Kidney epithelial cell (primary cell): ENCODE measurements at places on chromosomes 5 and 9.

- no peak for DNase-seq
Measured at GRCh38 chr5:138705567-138705966, 47.7 kb upstream of the CTNNA1 start.

GRCh38 chr9:108967916-108968315 lies 33.7 kb downstream of the ABITRAM start:
- DNase-seq, result no peak

DNA sequence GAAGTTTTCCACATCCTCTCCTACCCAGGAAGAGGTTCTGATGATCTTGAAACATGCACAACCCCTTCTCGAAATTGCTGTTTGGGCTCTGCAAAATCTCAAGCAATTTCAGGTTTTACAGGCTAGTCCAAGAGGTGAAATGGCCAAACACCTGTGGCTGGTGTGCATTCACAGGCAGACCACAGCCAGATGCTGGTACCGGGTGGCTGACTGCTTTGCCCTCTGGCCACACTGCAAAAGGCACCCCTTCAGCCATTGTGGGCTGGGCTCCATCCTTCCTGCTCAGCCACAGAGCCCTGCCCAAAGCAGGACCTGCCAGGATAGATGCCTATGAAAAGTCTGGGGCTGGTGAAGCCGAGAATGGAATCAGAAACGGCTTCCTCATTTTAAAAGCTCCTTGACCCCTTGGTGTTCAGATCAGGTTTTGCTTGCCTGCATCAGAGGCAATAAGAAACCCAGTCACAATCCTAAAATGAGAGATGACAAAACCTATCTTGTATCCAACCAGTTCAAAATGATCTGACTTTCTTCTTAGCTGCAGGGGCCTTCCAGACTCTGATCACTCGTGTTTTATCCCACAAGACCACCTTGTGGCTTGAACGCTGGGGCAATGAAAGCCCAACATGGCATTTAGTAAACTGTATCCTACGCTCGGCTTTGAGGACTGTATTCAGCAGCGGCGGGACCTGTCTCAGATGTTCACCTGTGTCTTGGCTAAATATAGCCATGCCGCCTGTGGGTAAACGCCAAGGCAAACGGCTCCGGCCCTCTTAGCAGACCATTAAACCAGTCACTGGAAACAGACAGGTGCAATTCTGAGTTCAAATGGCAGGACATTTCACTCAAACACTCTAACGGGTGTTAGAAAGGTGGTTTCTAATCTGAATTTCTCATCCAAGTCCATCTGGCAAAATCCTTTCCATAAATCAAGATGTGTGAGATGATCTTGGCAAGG lies 49.6 kb downstream of the EPB41L4B start:
- no peak for DNase-seq

- DNase-seq, result no peak
Measured at GRCh38 chr9:29208670-29209069, 1635.4 kb upstream of the C9orf72 start.

GRCh38 chr9:477193-477592 lies 262.5 kb downstream of the DOCK8 start:
- DNase-seq, result no peak

GRCh38 chr9:99374793-99375192 lies 152.7 kb downstream of the SEC61B start:
- DNase-seq, result no peak

DNA sequence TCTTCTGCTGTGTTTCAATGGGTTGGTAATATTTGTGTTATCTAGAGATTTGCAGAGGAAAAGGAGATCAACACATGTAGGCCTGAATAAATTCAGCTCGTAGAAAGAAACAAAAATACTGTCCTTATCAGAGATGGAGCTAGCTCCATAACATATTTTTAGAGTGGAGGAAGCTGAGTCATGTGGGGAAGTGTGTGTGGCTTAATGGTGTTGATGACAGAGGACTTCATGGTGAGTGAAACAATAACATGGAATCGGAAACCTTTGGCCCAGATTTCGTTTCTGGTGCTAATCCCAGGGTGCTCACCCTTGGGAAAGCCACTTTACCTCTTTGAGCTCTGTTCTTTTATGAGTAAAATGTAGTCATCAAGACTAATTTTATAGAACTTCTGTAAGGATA lies 825.0 kb downstream of the TLR4 start:
- DNase-seq, result no peak

DNA sequence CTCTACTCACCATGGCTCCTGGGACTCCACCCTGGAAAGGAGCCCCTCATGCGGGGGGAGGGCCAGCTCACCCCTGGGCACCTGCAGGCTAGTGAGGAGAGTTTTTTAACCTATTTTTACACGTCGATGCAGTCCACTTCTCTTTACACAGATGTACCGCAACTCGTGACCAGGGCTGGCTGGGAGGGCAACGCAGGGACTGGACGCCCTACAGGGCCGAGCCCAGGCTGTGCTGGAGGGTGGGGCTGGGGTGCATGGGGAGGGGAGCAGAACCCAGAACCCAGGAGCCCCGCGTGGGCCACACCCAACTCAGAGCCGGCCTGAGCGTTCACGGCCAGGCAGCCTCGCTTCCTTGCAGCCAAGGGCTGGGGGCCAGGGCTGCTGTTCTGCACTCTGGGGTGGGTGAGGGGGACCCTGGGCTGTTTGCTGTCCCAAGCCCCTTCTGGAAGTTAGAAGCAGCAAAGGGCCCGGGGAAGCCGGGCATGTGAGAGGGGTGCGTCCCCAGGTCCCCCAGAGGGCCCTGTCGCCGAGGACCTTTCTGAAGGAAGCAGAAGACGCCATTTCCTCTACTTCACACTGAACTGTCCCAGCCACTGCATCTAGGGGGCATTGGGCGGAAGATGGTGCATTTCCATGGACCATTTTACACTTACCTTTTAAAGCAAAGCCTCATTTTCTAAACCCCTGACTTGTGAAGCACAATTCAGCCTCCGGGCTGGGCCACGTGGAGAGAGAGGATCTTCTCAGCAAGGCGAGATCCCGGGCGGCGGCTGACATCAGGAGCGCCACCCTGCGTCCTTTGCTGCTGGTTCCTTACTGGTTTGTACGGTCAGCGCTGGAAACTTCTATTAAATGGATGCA lies 90.5 kb downstream of the KCNT1 start:
- no peak for DNase-seq

GRCh38 chr5:32503261-32503660 lies 58.7 kb upstream of the ZFR start:
- DNase-seq, result no peak

DNA sequence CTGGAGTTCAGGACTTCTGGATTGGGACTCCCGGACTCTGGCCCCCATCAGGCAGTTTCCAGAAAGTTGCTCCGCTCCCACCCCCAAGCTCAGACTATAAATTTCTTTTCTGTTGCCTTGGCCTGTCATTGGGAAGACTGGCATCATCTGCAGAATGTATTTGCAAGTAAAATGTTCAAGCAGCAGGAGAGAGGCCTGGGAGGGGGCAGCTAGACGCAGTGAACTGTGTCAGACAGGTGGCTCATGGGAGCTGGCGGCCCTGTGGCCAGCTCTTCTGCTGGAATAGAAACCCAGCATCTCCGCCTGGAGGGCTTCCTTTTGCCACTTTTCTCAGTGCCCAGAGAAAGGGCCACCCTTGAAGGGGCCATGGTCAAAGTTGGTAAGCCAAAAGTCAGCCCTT lies 16.0 kb downstream of the INSYN2B start:
- no peak for DNase-seq

- DNase-seq, result no peak
Measured at GRCh38 chr9:4946937-4947336, 38.1 kb upstream of the JAK2 start.

DNA sequence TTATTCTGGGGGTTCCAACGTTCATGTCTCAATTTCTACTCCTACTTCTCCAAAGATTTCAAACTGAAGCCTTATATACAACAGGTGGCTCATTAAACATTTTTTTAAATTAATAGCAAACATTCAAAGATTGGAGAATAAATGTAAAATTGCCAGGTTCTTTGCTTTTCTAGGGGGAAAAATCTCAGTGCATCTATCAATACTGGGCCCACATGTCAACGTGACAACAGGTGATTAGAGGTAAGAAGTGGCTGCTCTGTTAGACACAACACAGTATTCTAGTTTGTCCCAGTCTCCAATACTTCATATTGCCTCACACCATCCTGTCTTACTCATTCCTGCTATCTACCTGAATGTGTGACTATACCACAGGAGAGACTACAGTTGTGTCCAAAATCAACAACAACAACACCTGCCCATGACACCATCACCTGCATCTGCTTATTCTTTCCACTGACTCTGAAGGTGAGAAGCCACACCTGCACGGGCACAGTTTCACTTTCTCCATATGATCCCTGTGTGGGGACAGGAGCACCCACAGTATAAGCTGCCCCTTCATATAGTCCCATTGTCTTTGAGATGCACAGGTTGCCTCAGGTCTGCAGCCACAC lies 110.2 kb downstream of the LHFPL2 start:
- no peak for DNase-seq

DNA sequence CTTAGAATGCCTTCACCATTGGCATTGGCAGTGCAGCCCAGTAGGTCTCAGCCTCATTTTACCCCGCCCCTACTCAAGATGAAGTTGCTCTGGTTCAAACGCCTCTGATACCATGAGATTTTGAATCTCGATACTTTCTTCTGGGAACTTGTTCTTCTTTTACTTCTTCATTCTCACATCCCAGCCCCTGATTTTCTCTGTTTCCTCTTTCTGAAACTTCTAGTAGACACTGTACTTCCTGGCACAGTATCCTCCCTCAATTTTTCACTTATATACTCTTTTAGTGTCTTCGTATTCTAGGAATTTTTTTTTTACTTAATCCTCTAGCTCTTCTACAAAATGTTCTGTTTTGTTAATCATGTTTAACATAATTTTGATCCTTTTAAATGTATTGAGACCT lies 13.1 kb upstream of the ZNF79 start:
- DNase-seq, result no peak

GRCh38 chr9:134636149-134636507 lies 5.5 kb upstream of the COL5A1 start:
- DNase-seq, result no peak

DNA sequence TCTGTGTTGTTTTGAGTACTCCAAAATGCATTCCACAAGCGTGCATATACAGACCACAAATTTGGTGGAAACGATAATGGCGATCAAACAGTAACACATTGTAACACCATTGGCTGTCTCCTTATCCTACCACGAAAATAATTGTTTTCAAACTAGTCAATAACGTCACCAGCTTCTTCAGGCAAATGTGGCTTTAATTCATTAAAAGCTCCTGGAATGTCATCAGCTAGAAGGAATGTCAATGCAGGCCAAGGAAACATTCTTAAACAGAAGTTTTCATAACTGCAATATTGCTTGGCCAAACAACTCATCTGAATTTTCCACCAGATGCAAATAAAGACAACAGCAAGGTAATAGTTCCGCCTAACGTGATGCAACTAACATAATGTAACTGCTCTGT lies 71.6 kb upstream of the XPA start:
- no peak for DNase-seq

DNA sequence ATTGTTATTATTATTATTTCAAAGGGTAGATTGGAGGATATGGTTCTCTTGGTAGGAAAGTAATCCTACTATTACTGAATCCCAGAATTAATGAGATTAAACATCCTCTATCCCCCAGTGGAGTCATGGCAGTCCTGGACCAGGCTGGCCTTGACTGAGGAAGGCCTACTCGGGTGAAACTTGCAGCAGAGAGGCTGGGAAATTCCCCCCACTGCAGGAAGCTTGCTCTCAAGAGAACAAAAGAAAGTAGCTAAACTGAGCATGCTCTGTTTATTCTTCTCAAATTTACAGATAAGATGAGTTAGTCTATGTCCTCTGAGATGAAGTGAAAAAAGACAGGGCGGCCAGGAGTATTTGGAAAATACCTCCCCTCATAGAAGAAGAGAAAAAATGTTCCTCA lies 233.9 kb upstream of the RPS23 start:
- DNase-seq, result no peak

- no peak for DNase-seq
Measured at GRCh38 chr5:45578270-45578669, 117.9 kb downstream of the HCN1 start.

DNA sequence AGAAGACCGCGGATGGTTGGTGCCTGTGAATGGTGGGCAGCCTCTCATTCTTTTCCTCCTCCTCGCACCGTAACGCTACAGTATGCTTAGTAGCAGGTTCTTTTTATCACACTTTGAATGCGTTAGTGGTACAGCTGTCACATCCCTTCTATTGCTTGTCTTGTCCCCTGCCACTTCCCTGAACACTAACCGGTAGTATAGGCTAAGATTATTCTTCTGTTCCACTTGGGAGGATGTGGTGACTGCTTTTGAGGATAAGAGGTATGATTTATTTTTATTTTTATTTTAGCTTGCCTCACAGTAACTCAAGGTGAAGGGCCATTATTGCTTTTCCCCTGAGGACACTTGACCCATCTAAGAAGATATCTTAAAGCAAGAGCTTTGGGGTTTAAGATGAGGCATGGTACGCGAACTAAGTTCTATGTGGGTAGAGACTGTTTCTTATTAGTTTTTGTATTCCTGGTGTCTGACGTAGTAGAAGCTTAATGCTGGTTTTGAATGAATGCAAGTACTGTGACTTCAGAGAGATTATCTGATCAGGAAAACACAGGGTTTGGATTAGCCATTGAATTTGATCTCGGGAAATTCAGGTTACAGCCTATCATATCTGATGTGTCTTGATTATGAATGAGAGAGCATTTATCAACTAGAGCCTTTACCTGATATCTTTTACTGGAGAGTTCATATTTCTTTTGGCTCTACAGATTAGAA lies 951 bp downstream of the UNC13B start:
- no peak for DNase-seq

GRCh38 chr5:142391058-142391845 lies 66.4 kb upstream of the SPRY4 start:
- DNase-seq, result no peak

DNA sequence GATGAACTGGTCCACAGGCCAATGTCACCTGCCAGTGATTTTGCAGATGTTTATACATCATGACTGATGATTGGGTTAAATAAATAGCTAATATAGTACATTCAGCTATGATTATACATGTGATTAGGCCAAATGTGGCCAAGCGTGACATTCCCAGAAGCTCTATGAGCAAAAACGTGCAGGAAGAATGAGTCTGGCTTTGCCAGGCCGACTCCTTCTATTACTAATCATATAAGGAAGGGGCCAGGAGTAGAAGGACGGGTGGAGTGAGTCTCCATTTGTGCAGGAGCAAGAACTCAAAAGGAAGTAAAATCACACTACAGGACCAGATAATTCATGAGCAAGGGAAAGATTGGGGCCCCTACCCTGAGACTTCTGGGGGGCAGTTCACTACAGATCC lies 178.2 kb downstream of the ROR2 start:
- DNase-seq, result no peak

DNA sequence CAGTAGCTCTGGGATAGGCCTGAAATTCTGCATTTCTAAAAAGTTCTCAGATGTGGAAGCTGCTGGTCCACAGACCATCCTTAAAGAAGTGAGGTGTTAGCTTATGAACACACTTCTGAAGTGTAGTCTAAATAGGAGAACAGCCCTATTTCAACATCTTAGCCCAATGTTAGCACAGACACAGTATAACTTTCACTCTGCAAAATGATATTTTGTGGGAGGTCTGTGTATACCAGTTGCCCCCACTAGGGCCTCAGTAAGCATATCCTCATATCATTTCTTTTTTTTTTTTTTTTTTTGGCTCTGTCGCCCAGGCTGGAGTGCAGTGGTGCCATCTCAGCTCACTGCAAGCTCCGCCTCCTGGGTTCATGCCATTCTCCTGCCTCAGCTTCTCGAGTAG lies 7.5 kb upstream of the HABP4 start:
- no peak for DNase-seq

- no peak for DNase-seq
Measured at GRCh38 chr9:75130621-75131230, 42.4 kb downstream of the OSTF1 start.
